Skeletal muscle cell (primary cell): ENCODE measurements at places on chromosomes 13 and 19.

DNA sequence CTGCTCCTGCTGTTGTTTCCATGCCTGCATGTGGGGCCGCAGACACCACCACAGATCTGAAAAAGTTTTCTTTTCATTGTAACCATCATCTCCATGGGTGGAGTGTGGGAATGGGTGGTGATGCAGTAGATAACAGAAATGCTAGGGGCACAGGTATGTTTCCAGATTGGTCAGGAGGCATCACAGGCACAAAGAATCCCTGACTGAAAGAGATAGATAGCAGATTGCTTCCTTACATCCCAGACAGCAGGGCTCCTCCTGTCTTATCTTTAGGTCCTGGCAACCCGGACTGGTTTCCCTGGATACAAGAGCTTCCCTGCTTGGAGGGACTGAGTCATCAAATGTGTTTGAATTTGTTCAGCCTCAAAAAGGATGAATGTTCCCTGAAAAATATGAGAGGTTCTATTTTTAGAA lies 1937.6 kb downstream of the PCDH9 start:
- DNase-seq, result peak; percentile 47

DNA sequence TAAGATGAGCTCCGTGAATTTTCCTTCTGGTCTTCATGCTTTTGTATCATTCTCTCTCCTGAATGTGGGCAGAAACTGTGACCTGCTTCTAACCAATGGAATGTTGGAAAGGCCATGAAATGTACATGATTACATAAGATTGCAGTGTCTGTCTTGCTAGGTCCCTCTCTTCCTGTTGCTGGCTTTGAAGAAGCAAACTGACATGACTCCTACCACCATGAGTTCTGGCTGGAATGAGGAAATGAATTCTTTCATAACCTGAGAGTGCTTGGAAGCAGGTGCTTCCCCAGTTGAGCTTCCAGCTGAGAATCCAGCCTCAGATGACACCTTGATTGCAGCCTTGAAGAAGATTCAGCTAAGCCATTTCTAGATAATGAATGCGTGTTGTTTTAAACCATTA lies 275.0 kb upstream of the MIR17HG start:
- DNase-seq, result no peak

- no peak for DNase-seq
Measured at GRCh38 chr13:51821606-51822005, 17.6 kb upstream of the DHRS12 start.

DNA sequence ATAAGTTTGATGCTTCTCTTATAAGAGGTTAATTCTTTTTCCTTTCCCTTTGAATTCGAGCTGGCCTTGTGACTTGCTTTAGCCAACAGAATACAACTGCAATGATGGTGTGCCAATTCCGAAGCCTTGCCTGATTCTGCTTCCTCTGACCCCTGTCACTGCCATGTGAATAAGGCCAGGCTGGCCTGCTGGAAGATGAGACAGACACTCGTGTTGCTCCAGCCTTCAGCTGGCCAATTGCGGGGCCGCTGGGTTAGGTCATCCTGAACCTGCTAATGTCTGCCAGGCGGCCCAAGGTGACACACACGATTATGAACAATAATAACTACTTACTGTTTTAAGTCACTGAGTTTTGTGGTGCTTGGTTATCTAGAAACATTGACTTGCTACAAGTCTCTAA lies 352.0 kb downstream of the MYO16 start:
- no peak for DNase-seq

GRCh38 chr19:43439709-43440063 lies 25.0 kb downstream of the TEX101 start:
- no peak for DNase-seq

DNA sequence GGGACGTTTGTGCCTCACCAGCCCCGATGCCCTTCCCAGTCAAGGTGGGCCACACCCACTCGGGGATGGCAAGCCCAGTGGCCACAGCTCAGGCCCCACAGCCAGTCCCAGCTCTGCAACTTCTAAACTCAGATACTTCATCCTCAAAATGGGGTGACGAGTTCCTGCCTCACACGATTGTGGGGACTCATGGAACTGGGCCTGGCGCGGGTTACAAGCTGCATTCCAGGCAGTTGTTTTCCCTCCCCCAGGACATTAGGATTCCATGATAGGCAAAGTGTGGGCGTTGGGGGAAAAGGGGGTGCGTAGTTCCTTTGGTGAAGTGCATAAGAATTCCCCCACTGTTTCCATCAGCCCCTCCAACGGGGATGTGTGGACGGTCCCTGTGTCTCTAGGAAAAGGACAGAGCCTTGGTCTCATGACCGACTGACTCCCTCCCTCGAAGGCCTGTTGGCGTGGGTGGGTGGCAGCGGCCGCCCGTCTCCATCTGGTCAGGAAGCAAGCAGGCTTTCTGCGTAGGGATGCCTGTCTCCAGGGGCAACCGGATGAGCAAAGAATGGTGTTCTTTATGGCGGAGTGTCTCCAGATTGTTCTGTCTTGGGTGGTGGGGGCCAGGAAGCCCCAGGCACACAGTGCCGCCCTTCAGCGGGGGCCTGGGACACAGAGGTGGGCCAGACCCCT lies 21.1 kb upstream of the NPAS1 start:
- DNase-seq, result no peak

- no peak for DNase-seq
Measured at GRCh38 chr19:34513767-34514166, 32.2 kb downstream of the WTIP start.

DNA sequence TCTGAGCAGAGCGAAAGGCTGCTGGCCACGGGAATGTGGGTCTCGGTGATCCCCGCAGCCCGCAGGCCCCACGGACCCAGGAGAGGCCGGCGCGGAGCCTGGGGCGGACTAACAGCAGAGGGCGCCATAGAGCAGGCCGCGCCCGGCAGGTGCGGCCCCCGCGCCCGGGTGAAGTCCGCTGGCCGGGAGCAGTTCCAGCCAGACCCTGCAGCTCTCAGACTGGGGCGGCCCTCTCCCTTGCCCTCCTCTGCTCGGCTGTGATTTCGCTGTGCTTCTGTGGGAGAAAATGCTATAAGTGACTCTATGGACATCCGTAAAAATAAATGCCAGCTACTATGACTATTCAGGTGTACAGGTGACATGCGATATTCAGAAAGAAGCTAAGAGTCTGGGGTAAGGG lies 37.7 kb downstream of the GSX1 start:
- DNase-seq, result no peak

GRCh38 chr13:32210101-32210500 lies 105.1 kb downstream of the ZAR1L start:
- DNase-seq, result no peak

GRCh38 chr13:77846173-77846572 lies 72.5 kb downstream of the EDNRB start:
- DNase-seq, result no peak

DNA sequence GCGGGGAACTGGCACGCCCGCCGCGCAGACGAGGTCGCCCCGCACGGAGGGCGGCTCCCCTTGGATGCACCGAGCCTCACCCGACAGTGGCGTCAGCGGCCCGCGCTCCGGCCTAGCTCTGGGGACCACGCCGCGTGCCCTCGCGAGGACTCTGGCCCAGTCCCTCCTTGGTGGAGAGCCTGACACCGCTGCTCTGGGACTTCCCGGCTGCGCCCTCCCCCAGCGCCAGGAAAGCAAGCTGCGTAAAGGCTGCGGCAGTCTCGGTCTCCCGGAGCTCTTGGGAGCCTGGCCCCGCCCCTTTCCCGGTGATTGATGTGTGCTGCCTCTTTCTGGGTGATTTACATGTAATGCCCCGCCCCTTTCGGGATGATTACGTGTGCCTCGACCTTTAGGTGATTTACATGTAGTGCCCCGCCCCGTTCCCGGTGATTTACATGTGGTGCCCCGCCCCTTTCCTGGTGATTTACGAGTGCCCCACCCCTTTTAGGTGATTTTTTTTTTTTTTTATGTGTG lies at the start of gene LENG9:
Gene LENG9, minus strand, starts transcription at position 248 of the 513 bp plus-strand sequence. CDS start 252 bp downstream, outside the sequence.
- DNase-seq, result peak; percentile 97

DNA sequence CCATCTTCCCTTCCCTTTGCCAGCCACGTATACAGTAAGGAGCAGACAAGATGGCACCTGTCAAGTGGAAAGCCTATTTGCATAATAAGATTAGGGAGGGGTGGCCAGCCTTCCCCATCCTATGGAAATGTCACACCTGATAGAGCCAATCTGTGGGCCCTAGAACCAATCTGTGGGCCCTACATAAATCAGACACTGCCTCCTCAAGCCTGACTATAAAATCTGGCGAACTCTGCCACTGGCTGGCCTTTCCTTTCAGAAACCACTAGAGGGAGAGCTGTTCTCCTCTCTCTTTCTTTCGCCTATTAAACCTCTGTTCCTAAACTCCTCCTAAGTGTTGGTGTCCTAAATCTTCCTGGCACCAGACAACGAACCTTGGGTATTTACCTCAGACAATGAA lies 231.5 kb upstream of the KLHL1 start:
- DNase-seq, result no peak

DNA sequence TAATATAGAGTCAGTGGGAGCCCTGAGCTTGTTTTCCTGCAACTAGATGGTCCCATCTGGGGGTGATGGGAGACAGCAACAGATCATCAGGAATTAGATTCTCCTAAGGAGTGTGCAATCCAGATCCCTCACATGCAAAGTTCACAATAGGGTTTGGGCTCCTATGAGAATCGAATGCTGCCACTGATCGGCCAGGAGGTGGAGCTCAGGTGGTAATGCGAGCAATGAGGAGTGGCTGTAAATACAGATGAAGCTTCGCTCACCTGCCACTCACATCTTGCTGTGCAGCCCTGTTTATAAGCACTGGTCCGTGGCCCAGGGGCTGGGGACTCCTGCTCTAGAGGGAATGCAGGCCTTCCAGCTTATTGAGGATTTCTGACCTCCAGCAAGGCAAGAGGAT lies 5.7 kb downstream of the ZNF558 start:
- no peak for DNase-seq

DNA sequence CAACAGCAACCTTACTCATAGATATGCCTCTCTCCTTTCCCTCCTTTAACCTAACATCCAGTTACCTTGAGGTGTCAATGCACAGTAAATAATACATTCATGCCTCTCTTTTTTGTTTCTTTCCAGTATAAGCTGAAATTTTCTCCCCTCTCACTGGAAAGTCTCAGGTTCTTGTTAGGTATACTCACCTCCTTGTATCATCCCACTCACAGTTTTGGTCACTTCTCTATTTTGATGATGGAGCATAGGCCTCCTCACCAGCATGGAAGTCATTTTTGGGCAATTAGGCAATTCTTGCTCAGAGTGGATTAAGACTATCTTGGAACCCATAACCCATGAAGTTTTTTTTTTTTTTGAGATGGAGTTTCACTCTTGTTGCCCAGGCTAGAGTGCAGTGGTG lies 5.7 kb upstream of the LGALS14 start:
- no peak for DNase-seq

DNA sequence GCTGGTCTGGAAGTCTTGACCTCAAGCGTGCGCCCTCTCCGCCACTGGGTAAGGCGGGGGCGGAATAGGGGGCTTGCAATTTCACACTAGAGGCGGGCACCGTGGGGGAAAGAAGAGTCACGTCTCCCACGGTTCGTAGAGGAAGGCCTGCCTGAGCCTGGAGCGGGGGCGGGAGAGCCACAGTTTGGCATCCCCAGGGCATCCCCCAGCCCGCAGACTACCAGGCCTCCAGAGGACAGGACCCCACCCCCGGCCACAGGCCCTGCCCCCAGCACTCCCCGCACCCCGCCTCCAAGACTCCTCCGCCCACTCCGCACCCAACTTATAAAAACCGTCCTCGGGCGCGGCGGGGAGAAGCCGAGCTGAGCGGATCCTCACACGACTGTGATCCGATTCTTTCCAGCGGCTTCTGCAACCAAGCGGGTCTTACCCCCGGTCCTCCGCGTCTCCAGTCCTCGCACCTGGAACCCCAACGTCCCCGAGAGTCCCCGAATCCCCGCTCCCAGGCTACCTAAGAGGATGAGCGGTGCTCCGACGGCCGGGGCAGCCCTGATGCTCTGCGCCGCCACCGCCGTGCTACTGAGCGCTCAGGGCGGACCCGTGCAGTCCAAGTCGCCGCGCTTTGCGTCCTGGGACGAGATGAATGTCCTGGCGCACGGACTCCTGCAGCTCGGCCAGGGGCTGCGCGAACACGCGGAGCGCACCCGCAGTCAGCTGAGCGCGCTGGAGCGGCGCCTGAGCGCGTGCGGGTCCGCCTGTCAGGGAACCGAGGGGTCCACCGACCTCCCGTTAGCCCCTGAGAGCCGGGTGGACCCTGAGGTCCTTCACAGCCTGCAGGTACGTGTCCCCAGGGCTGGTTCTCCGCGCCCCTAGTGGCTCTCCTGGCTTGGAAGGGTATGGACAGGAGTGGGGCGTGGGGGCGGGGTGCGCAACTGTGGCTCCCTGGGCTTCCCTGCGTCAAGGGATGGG lies at the start of gene ANGPTL4:
Gene ANGPTL4, plus strand, starts transcription at position 353 of the 969 bp plus-strand sequence. Its CDS starts 167 bp downstream, at position 520.
- peak; percentile 58 for DNase-seq

GRCh38 chr13:114119196-114119595 lies 13.2 kb downstream of the RASA3 start:
- DNase-seq, result peak; percentile 65

DNA sequence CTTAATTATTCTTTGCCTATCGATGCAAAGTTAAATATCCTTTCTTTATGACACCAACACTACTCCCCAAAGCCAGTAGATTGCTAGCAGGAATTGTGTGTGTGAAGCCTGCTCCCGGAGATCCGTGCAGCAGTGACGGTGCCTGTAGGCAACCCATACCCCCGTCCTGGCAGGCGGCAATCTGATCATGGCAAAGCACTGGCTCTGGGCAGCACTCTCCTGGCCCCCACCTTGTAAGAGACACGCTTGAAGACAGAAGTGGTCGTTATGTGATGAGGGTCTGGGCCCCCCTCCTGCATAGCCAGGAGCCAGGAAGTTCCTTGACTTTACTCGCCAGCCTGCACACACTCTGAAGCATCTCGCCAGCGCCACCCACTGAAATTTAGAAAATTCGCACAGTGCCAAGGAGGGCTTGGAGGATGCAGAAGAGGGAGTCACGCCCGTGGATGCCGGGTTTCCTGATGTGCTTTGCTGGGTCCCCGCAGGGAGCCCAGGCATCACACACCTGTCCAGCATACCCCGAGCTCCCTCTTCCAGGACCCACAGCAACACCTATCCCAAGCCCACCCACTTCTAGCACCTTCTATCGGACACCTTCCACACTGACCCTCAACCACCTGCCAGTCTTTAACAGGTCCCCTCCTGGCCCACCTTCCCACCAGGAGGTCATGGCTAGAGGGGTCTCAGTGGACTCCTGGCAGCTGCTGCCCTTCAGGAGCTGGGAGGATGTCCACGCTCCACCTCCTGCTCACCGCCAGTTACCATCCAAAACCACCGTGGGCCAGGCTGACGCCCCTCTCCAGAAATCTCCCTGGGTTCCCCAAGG lies 54.5 kb downstream of the CEBPG start:
- no peak for DNase-seq

- no peak for DNase-seq
Measured at GRCh38 chr19:28307487-28307886, 905.5 kb downstream of the UQCRFS1 start.
